ENCODE measurements at places on chromosomes 6 and 20. TPM values are rescaled to one million over a fixed set of nuclear protein-coding genes. Genes with fewer than 3 reads are reported as not detected.

DNA sequence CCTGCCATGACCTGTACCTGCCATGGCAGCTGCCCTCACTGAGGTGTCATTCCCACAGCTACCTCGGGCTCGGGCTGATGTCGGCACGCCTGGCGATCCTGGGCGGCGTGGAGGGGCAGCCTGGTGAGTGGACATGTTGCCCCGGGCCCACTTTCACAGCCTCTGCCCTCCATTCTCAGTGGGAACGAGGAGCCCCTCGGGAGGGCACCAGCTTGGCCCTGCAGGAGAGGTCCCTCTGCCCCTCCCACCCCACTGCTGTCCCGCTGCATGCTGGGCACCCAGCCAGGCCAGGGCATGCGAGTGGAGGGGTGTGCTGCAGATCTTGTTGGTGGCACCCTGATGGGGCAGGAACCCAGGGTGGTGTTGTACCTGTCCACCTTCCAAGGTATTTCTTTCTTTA lies 23.0 kb downstream of the ENTPD6 start:
- DNase-seq: no peak

GRCh38 chr6:142822842-142823241 lies 122.1 kb downstream of the HIVEP2 start:
- no peak for DNase-seq

- DNase-seq: no peak
Observed at GRCh38 chr20:57384953-57385761, 6.0 kb upstream of the RBM38 start.

The PNPLA1 gene
- not detected for total RNA-seq
